CD4-positive, alpha-beta memory T cell (primary cell): ENCODE measurements at places on chromosomes 2 and 18. TPM values are rescaled to one million over a fixed set of nuclear protein-coding genes. Genes with fewer than 3 reads are reported as not detected.

GRCh38 chr2:145753041-145753608, 1233.2 kb upstream of the ZEB2 start:
- H3K4me3 ChIP-seq, result no peak overlapping the region
- H3K4me1 ChIP-seq, result no peaks in the 10 kb centered on the region
- DNase-seq, result no peak
- H3K27me3 ChIP-seq, result no peaks in the 10 kb centered on the region
- H3K27ac ChIP-seq, result no peak overlapping the region

GRCh38 chr2:136510244-136510643, 255.1 kb upstream of the THSD7B start:
- no peaks in the 10 kb centered on the region for H3K4me1 ChIP-seq
- no peak overlapping the region for H3K4me3 ChIP-seq
- H3K36me3 ChIP-seq, result no peaks in the 10 kb centered on the region
- no peak overlapping the region for H3K27ac ChIP-seq
- no peaks in the 10 kb centered on the region for H3K27me3 ChIP-seq

DNA sequence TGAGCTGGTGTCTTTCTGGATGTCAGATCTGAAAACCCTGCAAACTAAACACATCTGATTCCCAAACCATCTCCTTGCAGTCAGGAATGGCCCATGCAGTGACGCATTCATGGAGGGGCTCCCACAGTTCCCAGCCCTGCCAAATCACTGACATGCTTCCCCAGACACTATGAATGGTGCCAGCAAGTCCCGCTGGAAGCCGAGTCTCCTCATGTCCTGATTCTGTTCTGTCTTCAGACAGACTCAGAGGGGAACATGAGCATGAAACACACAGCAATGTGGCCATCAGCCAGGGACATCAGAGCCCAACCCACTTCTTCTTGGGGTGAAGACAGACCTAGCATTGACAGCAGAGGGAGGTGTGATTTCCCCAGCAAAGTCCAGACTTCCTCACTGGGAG, 83.7 kb downstream of the TTC32 start:
- no peaks in the 10 kb centered on the region for H3K27me3 ChIP-seq
- DNase-seq, result no peak
- H3K4me1 ChIP-seq, result no peaks in the 10 kb centered on the region
- no peak overlapping the region for H3K27ac ChIP-seq

DNA sequence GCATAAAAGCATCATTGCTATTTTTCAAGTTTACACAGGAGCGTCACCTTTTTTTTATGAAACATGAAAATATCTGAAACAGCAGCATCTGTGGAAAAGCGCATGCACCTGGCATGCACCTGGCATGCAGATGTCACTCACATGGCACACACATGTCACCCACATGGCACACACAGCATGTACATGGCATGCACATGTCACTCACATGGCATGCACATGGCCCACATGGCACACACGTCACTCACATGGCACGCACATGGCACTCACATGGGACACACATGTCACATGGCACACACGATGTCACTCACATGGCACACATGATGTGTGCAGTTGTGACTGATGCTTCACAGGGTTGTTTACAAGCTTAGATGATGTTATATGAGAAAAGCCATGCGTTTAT, 188.0 kb downstream of the ZNF407 start:
- no peaks in the 10 kb centered on the region for H3K4me1 ChIP-seq
- H3K27ac ChIP-seq, result no peak overlapping the region
- no peaks in the 10 kb centered on the region for H3K36me3 ChIP-seq
- DNase-seq, result no peak
- H3K27me3 ChIP-seq, result no peaks in the 10 kb centered on the region
- no peak overlapping the region for H3K4me3 ChIP-seq

GRCh38 chr2:172082105-172082943, 3.0 kb upstream of the DLX1 start:
- H3K36me3 ChIP-seq, result no peaks in the 10 kb centered on the region
- no peak for DNase-seq
- H3K4me1 ChIP-seq, result peaks cover 53% of the 10 kb centered on the region
- H3K4me3 ChIP-seq, result no peak overlapping the region
- no peak overlapping the region for H3K27ac ChIP-seq

Gene VAMP8
- total RNA-seq, result 107 TPM

Gene LYPD6B
- total RNA-seq, result not detected

GRCh38 chr2:240303896-240304745, 131.3 kb upstream of the GPC1 start:
- no peaks in the 10 kb centered on the region for H3K4me1 ChIP-seq
- no peak overlapping the region for H3K27ac ChIP-seq
- no peaks in the 10 kb centered on the region for H3K36me3 ChIP-seq
- H3K27me3 ChIP-seq, result no peaks in the 10 kb centered on the region
- H3K4me3 ChIP-seq, result no peak overlapping the region

DNA sequence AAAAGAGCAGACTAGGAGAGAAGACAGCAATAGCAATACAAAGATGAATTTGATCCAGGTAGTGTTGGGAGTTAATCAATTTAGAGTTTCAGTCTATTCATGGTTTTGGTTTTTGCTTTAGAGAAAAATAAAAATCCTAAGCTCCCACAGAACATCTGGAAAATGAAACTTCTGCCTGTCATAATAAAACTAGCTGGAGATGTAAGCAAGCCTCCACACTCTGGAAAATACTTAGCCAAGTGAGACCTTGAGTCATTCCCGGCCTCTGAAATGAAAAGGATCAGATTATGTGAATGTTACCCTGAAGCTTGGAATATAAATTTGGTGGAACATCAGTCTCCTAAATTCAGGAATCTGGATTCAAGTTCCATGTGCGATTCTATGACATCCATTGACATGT, 485.6 kb upstream of the SPRED2 start:
- H3K27me3 ChIP-seq, result no peaks in the 10 kb centered on the region
- no peaks in the 10 kb centered on the region for H3K36me3 ChIP-seq
- H3K4me3 ChIP-seq, result no peak overlapping the region
- no peak overlapping the region for H3K27ac ChIP-seq

GRCh38 chr2:239261796-239262483, 138.9 kb downstream of the HDAC4 start:
- H3K27me3 ChIP-seq, result no peaks in the 10 kb centered on the region
- no peak overlapping the region for H3K4me3 ChIP-seq
- H3K4me1 ChIP-seq, result peaks cover 97% of the 10 kb centered on the region
- H3K27ac ChIP-seq, result no peak overlapping the region
- DNase-seq, result no peak
- no peaks in the 10 kb centered on the region for H3K36me3 ChIP-seq

DNA sequence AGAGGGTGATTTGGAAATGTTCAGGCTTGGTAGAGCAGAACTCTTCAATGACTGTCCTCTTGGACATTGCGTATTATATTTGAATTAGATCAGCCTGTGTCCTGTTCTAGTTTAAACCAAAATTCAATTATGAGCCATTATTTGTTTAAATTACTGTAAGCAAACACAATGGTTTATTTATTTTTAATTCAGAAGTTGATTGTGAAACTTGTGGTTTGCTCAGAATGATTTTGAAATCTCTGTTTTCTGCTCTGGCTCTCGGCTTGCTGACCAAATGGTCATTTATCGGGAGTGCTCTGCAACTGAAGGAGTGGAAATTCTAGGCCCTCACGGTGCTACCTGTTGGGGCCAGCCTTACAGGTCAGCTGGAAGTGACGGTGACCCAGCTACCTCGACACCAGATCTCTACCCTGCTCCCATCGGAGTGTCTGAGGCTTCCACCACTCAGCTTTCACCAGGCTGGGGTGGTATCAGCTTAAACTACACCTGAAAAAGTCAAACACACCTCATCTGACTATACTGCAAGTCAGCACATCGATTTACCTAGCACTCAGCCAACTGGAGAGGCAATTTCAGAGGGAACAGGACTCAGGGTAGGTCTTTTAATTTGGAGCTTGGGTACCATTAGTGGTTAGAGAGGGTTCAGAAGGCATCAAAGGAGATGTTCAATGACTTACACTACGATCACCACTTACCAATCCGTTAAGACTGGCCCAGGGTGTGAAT, 36.8 kb upstream of the GPD2 start:
- H3K27ac ChIP-seq, result peak overlapping the region; percentile 87
- peaks cover 8% of the 10 kb centered on the region for H3K4me1 ChIP-seq
- H3K27me3 ChIP-seq, result no peaks in the 10 kb centered on the region
- DNase-seq, result no peak
- H3K4me3 ChIP-seq, result peak overlapping the region; percentile 89
- no peaks in the 10 kb centered on the region for H3K36me3 ChIP-seq

DNA sequence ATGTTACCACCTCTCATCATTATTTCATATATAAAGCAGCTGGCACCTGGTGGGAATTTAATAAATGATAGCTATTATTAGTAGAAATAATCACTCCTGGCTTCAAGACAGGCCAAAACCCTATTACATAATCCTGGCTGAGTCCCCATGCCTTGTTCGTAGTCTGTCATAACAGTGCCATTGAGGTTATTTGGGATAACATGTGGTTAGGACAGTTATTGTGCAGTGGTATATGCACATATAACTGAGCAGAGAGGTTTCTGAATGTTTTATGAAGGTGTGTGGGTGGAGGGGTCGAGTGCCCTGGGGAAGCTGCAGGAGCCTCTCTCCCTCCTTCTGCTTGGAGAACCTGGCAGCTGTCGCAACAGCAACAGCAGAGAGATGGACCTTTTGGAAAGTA, 162.4 kb upstream of the NABP1 start:
- no peak overlapping the region for H3K4me3 ChIP-seq
- DNase-seq, result no peak
- no peaks in the 10 kb centered on the region for H3K36me3 ChIP-seq

GRCh38 chr2:176001281-176001915, 669 bp downstream of the LNPK start:
- H3K4me1 ChIP-seq, result peaks cover 16% of the 10 kb centered on the region
- H3K4me3 ChIP-seq, result peak overlapping the region; percentile 76
- peak overlapping the region; percentile 74 for H3K27ac ChIP-seq
- no peak for DNase-seq
- H3K27me3 ChIP-seq, result no peaks in the 10 kb centered on the region
- no peaks in the 10 kb centered on the region for H3K36me3 ChIP-seq

Gene STK17B
- total RNA-seq, result 234 TPM

Gene SERPINB3
- total RNA-seq, result not detected

DNA sequence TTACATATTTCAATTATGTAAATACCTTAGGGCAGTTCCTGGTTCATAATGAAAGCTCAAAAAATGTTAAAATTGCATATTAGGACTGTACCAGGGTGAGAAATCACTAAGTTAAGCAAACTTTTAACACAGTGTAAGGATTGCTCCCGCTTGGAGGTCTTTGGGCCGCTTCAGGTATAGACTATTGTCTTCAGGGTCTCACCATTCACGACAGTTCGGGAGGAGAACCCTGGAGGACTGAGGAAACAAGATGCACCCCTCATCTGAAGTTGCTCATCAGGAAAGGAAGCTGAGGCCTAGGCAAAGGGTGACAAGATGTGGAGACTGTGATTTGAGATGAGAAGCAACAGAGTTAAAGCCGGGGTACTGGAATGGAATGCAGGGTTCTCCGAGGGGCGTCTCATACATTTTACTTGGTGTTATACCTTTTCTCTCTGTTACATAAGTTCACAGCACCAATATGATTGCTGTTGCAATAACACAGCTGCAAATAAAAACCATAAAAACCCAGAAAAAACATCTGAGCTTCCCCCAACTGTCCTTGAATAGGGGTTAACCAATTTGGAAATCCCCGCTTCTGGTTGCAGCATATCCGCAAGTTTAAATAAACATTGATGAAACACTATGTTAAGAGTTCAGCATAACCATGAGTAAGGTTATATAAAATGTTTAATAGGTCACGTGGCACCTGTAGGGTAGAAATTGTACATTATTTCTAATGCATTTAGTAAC, 40.1 kb downstream of the FBXO48 start:
- peaks cover 62% of the 10 kb centered on the region for H3K4me1 ChIP-seq
- no peaks in the 10 kb centered on the region for H3K36me3 ChIP-seq
- H3K4me3 ChIP-seq, result no peak overlapping the region
- DNase-seq, result peak; percentile 62
- H3K27me3 ChIP-seq, result no peaks in the 10 kb centered on the region

DNA sequence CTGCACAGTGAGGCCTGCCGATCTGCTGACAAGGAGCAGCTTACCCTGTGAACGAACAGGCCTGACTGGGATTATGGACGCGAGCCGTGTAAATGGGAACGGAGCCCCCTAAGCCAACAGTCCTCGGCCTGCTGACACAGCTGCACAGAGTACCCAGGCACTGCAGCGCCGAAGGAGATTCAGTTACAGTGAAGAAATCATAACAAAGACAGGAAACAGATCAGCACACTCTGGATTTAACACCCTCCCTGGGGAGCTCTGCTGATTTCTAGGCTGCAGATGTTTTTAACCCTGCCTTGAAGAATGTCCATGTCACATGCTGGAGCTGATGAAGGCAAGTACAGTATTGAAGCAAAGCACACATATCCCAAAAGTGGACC, 43.4 kb downstream of the COLEC12 start:
- no peaks in the 10 kb centered on the region for H3K36me3 ChIP-seq
- no peaks in the 10 kb centered on the region for H3K27me3 ChIP-seq
- H3K4me1 ChIP-seq, result no peaks in the 10 kb centered on the region
- DNase-seq, result no peak

Gene C1QL2
- total RNA-seq, result not detected

Gene TTN
- total RNA-seq, result 8.1 TPM

Gene TEKT4
- not detected for total RNA-seq
